CD4-positive, alpha-beta T cell treated with Interleukin-6 at 100 ng/mL for 8 hours (primary cell): ENCODE measurements at places on chromosomes 5 and 9.

DNA sequence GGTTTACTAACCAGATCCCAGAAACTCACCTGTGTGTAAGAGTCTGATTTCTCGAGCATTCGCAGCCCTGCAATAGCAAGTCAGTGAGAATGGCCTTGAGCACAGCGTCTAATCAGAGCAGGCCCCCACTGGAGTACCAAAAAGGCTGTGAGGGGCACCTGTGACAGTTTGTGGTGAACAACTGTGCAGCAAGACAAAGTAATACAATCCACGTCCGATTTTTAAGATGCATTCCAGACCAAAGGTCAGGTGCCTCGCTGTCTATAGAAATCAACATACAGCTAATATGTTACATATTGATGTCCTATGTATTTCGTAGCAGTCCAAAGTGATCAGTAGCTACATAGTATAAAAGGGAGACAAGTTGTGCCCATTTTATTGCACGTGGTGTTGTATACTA is 55.7 kb upstream of the BOD1 start:
- no peak for DNase-seq

GRCh38 chr9:99253772-99254431 is 31.8 kb downstream of the SEC61B start:
- DNase-seq = peak; percentile 14

- DNase-seq = no peak
These were observed 395.4 kb downstream of the ARRDC3 start for GRCh38 chr5:90987726-90988125.

DNA sequence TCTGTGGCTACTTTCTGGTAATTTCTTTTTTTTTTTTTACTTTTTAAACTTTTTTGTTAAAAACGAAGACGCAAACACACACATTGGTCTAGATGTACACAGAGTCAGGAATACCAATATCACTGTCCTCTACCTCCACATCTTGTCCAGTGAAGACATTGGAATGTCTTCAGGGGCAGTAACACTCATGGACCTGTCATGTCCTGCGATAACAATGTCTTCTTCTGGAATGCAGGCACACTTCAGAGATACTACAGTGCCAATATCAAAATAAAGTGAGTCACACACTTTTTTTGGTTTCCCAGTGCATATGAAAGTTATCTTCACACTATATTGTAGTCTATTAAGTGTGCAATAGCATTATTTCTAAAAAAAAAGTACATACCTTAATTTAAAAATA is 175.9 kb downstream of the ARRDC3 start:
- DNase-seq = no peak

GRCh38 chr9:91162311-91162710 is 199.4 kb downstream of the AUH start:
- no peak for DNase-seq

DNA sequence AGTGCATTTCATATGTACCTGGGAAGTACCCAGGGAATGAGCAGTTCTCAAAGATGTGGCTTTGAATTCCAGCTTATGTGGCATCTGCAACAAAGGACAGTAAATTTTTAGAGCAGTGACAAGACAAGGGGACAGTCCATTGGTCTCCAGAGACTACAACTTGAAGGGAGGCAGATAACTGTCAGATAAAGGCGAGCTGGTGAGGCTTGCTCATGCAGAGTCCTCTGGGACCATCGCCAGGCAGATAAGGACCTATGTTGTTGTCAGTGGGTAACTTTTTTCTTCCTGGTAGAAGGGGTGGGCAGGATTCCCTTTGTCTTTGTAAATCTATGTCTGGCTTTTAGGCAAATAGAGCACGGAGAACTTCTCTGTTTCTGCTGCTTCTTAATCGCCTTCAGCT is 120.2 kb downstream of the ICE1 start:
- DNase-seq = no peak

GRCh38 chr9:105978826-105979225 is 284.5 kb downstream of the TMEM38B start:
- DNase-seq = no peak

GRCh38 chr5:61386045-61386800 is 54.2 kb downstream of the ZSWIM6 start:
- no peak for DNase-seq

DNA sequence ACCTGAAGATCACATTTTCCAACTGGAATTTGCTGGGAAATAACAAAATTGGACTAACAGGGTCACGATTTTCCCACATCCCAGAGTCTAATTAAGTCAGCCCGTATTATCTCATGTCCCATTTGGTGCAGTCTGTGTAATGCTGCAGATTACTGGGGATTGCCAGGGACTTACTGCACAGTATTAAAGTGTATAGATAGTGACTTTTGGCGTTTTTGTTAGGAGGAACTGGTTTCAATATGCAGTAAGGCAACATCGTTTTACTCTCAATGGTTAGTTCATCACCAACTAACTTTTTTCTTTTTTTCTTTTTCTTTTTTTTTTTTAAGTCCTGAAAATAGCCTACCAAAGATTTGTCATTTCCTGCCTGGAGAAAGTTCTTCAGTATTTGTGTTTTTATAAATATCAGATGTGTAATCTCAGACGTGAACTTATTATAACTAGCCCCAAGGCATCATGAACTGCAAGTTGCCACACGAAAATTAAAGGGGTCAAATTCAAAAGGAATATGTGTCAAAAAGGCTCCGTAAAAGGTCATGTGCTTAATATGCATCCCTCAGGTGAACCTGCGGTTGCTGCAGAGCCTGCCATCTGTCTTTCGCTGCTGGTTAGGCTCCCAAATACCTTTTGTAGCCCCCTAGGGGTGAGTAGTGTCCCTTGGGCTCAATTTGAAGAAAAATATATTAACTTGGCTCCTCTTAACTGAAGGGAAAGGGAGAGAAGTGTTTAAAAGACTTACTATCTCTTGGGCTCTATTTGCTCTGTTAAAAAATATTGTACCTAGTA is 176.7 kb upstream of the ADAMTSL1 start:
- no peak for DNase-seq
